ENCODE measurements at places on chromosomes 1 and 21.

DNA sequence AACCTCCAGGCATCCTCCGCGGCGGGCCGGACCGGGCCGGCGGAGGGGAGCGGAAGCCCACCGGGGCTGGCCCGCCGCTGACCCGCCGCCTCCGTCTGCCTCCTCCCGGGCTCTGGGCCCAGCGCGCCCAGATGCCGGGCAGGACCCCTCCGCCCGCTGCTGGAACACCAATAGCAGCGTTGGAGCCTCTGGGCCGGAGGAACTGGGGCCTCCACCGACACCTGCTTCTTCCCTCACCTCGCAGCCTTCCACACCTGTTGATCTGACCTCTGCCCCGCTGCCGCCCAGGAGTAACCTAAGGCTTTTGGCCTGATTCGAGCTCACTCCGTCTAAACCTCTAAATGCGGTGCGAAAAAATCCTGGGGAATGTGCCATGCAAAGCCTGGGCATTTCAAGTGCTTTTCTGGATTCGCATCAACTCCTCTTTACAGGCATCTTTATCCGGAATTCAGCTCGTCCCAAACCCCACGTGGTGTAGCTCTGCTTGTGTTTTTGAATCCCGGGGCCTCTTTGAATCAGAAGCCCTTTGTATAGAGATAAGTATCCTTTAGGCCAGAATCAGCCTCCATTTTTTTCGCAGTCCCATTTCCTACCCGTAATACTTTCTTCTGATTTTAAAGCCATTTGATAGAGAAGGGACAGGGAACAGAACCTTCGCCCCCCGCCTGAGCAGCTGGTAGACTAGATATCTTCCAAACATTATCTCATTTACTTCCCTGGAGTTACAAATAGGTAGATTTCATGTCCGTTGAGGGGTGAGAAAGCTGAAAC is 680 bp upstream of the CNN3 start:
- no peak for DNase-seq

DNA sequence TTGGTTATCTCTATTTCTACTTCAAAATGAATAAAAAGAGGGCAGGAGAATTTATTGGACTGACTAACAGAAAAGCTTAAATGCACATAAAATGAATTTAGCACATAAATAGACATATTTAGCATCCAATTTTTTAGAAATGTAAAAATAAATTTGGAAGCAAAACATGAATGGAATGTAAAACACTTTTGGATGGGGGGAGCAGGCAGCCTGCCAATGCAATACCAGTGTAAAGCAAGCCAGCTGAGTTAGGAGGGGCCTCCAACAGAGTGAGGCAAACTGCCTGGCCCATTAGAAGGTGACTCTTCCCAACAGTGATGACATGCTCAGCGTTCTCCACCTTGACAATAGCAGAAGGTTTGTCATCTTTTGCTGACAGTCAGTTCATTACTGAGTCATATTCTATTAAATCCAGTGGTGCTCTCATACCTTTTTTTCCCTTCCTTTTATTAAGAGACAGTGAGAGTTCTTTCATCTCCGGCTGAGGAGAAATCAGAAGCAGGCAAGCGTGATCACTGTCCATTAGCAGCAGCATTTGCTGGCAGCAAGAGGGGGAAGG is 19.5 kb upstream of the EXO1 start:
- DNase-seq: no peak

DNA sequence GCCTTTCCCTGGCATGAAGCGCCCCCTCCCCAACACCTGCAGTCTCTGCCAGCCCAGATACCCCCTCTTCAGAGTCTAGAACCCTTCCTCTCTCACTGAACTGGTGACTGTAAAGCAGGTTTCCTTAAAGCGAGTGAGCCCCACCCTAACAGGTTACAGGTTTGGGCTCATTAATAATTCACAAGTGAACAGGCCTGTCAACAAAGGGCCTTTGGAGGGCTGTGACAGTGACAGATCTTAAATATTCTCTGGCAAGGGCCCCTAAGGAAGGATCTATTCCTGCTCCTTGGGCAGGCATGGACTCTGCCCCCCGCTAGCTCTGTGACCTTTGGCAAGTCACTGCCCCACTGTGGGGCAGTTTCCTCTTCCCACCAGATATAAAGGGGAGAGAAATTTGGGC is 5.6 kb upstream of the TTC39A start:
- no peak for DNase-seq

DNA sequence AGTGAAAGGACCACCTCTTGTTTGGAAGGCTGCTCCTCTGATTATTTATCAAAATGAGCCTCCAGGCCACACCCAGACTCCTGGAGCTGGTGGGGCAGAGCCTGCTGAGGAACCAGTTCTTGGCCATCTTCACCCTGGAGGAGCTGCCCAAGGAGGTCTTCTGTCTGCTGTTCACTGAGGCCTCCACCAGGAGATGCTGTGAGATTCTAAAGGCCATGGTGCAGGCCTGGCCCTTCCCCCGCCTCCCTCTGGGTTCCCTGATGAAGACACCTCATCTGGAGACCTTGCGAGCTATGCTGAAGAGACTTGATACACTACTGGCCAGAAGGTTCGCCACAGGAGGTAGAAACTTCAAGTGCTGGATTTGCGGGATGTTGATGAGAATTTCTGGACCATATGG is 61.7 kb upstream of the GJA8 start:
- DNase-seq: no peak

GRCh38 chr21:46018615-46019014 is 37.0 kb downstream of the COL6A1 start:
- no peak for DNase-seq

- no peak for DNase-seq
Observed at GRCh38 chr1:7639435-7640131, 131.5 kb upstream of the VAMP3 start.

GRCh38 chr1:53524428-53525375 is 65.5 kb downstream of the DMRTB1 start:
- DNase-seq: no peak

- no peak for DNase-seq
Observed at GRCh38 chr1:165468726-165469249, 23.9 kb upstream of the RXRG start.

GRCh38 chr21:29684106-29684505 is 255.7 kb downstream of the GRIK1 start:
- DNase-seq: no peak

- DNase-seq: no peak
Observed at GRCh38 chr1:192682335-192682734, 46.4 kb downstream of the RGS13 start.

DNA sequence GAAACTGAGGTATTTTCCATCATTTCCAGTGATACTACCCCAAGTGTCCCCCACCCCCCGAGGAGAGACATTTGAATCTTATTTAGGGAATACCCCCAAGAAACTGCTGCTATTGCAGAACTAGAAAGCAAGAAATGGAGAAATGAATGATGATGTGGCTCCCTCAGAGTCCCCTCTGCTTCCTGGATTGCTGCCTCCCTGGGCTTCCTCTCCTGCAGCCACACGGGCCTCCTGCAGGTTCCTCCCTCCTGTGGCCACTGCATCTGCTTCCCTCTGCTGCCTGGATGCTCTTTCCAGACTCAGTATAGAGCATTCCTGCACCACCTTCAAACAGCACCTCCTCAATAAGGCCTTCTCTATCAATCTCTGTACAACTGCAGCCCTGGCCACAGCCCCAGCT is 69.3 kb downstream of the SLC25A24 start:
- no peak for DNase-seq

All from stimulated activated naive CD4-positive, alpha-beta T cell treated with Interleukin-2 at 50 U/mL for 16 hours (primary cell).